ENCODE measurements at places on chromosomes 13 and 19.

GRCh38 chr13:49877629-49878218 is 58.4 kb downstream of the SPRYD7 start:
- DNase-seq: no peak

- DNase-seq: no peak
These were observed 170.0 kb downstream of the LMO7 start for GRCh38 chr13:75806117-75806516.

- no peak for DNase-seq
These were observed 41.1 kb downstream of the TMTC4 start for GRCh38 chr13:100633461-100633860.

DNA sequence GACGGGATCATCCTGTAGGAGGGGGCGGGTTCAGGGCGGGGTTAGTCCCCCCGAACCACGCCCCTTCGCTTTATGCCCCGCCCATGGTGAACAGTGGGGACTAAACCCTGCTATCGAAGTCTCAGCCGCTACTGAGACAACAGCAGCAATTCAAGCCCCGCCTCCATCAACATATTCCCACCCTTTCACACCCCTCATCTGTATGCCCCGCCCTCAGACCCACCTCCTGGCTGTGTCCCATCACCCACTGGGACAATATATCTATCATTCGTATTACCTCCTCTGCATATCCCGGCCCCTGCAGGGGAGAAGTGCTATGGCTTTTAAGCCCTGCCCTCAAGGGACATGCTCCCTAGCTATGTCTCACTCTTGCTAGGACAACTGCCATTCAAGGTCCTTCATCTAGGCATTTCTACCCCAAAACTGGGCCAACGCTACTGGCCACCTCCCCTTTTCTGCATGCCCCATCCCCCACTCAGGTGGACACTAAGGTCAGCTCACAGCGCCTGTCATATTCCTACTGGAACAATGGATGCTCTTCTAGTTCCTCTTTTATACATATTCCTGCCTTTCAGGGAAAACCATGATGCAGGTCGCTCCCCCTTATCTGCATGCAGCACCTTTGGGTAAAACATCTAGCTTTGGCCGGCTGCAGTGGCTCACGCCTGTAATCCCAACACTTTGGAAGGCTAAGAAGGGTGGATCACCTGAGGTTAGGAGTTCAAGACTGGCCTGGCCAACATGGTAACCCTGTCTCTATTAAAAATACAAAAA is 11.9 kb downstream of the LRFN1 start:
- no peak for DNase-seq

- peak; percentile 27 for DNase-seq
These were observed 9.4 kb downstream of the FCER2 start for GRCh38 chr19:7692417-7693088.
